Regular cardiac myocyte (primary cell): ENCODE measurements at places on chromosomes 6 and 20. TPM values are rescaled to one million over a fixed set of nuclear protein-coding genes. Genes with fewer than 3 reads are reported as not detected.

GHRH gene
- total RNA-seq = not detected in 2 replicates

BPIFA2 gene
- not detected in 2 replicates for total RNA-seq

TUBB2B gene
- 0.85 and 6.9 TPM in 2 replicates for total RNA-seq

BHLHE23 gene
- total RNA-seq = not detected in 2 replicates

FLRT3 gene
- 0.58 and 1.1 TPM in 2 replicates for total RNA-seq

C2 gene
- total RNA-seq = 0.38 and 6.8 TPM in 2 replicates

NUP153 gene
- 16.1 and 25.9 TPM in 2 replicates for total RNA-seq

MEP1A gene
- not detected in 2 replicates for total RNA-seq

TPD52L2 gene
- 137 and 175 TPM in 2 replicates for total RNA-seq

PACRG gene
- total RNA-seq = under 0.01 TPM in 1 of 2 replicates, not detected in the other

LY6G6F gene
- total RNA-seq = not detected in 2 replicates
